C1 segment of cervical spinal cord (tissue), 14 donors: ENCODE measurements at places on chromosomes 12 and 14.

DNA sequence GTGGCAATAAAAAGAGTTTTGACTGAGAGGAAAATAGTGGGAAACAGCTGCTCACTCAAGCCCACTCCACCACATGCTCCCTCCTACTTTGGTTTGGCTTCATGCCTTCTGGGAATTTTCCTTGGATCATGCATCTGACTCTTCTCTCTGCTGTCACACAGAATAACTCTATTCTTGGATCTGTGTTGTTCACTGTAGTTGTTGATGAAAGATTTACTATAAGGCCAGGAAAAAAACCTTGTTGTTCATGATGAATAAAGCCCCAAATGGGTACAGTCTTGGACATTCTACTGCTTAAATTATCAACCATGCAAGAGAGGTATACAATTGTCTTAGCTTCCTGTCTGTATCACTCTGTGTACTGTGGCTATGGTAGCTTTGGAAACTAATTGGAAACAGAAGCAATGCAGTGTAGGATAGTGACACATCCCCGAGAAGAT lies 70.5 kb downstream of the TMX1 start:
- no peak for DNase-seq

GRCh38 chr12:117525766-117526165 lies 164.3 kb upstream of the NOS1 start:
- DNase-seq: no peak

GRCh38 chr12:93570552-93571364 lies 1.7 kb upstream of the SOCS2 start:
- DNase-seq: peak; percentile 80

DNA sequence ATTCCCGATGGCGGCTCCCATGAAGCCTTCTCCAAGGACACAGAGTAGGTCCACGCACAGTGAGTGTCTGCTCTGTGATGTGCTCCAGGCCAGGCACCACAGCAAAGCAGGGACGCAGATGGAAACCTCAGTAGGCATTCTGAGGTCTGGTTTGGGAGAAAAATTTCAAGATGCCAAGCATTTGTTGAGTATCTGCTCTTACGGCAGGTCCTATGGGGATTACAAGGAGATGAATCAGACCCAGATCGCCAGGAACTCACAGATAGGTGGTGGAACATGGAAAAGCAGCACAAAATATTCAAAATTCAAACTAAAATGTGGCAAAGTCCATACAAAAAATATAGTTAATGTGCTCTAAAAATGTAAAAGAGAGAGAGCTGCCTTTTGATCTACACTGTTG lies 684.9 kb upstream of the TMEM132C start:
- no peak for DNase-seq

GRCh38 chr14:99512571-99513182 lies 31.5 kb downstream of the CCNK start:
- no peak for DNase-seq

GRCh38 chr12:131106349-131106941 lies 152.7 kb downstream of the ADGRD1 start:
- DNase-seq: no peak

DNA sequence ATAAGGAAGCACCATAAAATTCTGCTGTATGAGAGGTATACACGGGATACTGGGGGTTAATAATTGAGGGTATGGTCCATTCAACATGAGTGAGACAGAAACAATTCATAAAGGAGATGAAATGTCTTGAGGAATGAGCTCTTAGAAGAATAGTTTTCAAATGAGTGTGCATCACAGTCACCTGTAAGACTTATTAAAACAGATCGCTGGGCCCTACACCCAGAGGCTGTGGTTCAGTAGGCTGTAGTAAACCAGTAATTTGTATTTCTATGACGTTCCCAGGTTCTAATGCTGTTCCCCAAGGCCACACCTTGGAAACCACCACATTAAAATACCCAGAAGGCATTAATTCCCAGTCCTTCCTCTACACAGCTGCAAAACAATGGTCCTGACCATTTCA lies 49.6 kb downstream of the CAND1 start:
- no peak for DNase-seq
